Fibroblast of lung (primary cell): ENCODE measurements at places on chromosomes 13 and 19.

GRCh38 chr13:34265046-34265679 is 447.2 kb downstream of the RFC3 start:
- peak; percentile 6 for DNase-seq

DNA sequence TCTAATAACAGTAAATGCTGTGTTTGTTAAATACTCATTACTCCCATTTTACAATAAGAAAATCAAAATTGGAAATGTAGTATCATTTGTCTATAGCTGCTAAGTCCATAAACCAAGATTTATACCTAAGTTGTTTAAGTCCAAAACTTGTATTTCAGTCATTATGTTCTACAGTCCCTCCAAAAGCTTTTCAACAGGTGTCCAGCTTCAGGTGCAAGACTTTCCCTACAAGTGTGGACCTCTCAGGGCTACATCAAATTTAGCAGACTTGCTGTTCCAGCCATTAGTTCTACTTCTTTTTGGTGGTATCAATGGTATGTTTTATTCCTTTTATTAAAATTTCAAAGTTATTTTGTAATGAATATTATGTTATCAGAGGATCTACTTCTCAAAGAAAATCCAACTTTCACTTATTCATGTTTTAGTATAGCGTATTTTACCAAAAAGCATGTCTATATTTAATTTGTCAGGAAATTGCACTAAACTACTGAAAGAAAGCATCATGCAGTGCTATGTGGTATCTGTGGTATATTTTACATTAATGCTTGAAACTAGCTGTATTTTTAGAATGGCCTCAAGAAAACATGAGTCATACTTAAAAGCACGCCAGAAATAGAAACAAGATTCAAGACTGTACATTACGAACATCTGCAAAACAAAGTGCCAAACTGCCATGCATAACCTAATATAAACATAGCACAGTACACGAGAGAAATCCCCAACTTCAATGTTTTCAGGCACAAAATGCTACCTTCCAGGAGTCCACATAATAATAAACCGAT is 44.5 kb downstream of the VWA8 start:
- DNase-seq = peak; percentile 95

GRCh38 chr19:57267291-57267690 is 13.0 kb upstream of the ZNF460 start:
- peak; percentile 31 for DNase-seq

DNA sequence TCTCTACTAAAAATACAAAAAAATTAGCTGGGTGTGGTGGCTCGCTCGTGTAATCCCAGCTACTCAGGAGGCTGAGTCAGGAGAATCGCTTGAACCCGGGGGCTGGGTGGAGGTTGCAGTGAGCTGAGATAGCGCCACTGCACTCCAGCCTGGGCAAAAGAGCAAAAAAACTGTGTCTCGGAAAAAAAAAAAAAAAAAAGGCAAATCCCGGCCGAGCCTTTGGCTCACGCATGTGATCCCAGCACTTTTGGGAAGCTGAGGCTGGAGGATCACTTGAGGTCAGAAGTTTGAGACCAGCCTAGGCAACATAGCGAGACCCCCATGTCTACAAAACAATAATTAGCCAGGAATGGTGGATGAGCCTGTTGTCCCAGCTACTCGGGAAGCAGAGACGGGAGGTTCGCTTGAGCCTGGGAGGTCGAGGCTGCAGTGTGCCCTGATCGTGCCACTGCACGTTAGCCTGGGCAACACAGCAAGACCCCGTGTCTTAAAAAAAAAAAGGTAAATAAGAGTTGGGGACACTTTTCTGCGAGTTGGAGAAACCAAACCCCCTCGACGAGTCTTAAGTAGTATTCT is 574 bp upstream of the GPX4 start:
- no peak for DNase-seq

DNA sequence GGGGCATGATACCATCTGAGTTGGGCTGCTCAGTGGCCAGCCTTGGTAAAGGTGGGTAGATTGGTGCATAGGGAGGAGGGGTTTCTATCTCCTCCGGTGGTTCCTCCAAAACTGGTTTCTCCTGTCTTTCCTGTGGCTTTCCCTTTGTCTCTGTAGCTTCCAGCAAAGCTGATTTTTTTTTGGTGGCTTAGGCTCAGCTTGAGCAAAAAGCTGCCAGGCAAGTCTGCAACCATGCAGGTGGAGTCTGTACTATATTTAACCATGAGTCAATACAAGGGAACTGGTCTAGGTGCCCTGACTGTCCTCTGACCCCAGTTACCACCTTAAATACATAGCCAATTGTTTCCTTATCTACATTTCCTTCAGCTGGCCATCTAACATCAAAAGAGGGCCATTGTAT is 64.0 kb upstream of the ZNF681 start:
- DNase-seq = no peak

DNA sequence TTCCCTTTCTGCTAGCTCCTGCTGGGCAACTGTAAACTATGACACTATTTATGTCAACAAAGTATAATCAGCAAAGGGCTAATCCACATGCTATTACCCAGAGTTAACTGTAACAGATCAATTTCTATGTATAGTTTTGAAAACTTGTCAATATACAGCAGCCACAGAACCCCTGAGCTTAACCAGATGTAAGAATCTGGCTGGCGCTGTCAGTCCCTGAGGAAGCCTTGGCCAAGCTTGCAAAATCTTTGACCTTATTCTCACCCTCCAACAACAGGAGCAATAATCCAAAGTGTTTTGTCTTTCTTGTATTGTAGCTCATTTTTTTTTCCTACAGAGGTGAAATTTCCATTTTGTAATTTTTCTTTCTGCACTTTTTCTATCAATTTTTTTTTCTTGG is 1230.1 kb upstream of the SLC10A2 start:
- DNase-seq = no peak

DNA sequence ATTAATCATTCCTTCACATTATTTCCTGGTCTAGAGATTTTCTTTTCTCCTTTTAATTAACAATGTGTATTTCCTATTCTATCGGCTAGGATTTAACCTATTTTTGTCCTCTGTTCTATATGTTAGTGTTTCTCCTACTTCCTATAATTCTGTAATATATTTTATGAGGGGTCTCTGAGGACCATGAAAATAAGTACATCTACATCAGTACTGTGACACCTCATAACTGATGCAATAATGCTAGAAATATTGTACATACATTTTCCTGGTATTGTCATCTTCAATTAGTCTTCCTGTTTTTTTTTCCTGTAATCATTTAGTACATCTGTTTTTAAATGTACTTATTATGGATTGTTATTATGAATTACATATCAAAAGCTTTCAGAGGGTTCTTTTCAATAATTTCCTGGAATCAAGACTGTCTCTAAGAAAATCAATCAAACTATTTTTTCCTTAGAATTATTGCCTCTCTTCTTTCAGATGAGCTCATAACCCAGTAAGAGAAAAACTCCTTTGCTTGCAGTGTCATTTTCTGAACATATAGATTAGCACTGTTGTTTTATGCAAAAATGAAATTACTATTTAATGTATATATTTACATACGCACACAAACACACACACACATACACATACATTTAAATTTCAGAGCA is 1004.3 kb downstream of the SLITRK5 start:
- DNase-seq = no peak

DNA sequence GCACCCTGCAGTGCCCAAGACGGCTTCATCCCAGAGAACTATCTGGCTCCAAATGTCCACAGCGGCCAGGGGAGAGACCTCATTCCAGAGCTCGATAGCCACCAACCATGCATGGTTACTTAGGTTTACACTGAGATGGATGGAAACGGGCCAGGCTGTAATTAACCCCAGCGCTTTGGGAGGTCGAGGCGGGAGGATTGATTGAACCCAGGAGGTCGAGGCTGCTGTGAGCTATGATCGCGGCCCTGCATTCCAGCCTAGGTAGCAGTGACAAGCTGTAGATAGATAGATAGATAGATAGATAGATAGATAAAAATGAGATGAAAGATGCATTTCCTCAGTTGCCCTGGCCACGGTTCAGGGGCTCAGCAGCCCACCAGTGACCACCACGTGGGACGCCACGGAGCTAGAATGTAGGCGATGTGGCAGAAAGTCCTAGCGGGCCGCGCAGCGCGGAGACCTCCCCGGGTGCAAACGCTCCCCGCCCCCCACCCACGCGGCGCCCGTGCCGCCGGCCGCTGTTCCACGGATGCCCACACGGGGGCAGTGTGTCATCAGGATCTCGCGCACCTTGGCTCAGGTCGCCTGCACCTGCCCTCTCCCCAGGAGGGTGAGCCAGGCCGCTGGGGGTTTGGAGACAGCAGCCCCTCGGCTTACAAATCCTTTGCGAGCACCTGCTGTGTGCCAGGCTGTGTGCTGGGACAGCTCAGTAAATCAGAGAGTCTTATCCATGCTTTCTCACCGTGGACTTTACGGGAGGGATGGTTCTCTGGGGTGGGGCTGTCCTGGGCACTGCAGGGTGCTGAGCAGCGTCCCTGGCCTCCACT is 13.5 kb upstream of the TLE5 start:
- DNase-seq = no peak

DNA sequence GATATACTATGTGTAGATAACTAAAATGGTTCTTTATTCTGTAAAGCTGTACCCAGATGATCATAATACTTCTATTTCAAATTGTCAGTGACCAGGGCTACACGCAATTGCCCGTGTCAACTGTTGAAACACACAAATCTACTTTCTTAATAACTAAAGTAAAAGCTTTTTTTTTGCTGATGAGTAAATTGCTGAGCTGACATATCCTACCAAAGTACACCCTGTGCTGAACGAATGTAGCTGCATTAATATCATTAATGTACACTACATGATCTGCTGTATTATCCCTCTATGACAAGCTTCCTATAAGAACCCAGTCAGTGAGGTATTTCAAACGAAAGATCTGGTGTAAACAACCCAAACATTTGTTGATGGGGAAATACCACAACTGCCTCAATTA is 827.2 kb upstream of the ATXN8OS start:
- DNase-seq = no peak

DNA sequence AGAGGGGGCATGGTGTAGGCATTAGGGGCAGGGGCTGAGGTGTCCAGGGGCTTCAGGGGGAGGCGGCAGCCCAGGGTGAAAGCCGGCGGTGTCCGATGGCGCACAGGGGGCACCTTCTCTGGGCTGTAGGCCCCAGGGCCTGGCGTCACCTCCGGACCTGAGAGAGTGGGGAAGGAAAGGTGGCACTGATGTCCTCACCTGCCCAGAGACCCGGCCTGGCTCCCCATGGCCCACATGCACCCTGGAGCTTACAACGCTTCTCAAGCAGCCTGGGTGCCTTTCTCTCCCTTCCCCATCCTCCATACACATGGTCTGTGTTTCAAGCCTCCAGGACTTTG is 3.3 kb upstream of the SHC2 start:
- no peak for DNase-seq

- peak; percentile 53 for DNase-seq
These were observed 575.1 kb downstream of the SLITRK6 start for GRCh38 chr13:85223883-85224656.

DNA sequence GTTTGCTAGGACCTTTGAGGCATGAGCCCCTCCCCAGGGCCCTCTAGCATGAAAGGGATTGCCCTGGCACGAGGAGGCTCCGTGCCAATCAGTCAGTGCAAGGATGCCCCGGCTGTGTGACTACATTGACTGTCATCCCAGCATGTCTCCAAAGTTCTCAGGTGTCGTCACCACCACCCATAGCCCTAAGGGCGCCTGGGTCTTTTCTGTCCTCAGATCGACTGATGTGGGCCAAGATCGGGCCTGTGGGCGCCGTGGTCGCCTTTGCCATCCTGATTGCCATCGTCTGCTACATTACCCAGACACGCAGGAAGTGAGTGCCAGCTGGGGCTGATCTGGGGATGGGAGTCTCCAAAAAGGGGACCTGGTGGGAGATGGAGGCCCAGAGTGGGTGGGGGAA is 18.4 kb downstream of the MAG start:
- no peak for DNase-seq

- DNase-seq = peak; percentile 100
These were observed 2.1 kb downstream of the DAPK3 start for GRCh38 chr19:3968556-3969434.

- DNase-seq = peak; percentile 71
These were observed 14.4 kb upstream of the GTF2F2 start for GRCh38 chr13:45105895-45106294.

GRCh38 chr13:49739498-49740187 is 48.4 kb upstream of the EBPL start:
- no peak for DNase-seq

DNA sequence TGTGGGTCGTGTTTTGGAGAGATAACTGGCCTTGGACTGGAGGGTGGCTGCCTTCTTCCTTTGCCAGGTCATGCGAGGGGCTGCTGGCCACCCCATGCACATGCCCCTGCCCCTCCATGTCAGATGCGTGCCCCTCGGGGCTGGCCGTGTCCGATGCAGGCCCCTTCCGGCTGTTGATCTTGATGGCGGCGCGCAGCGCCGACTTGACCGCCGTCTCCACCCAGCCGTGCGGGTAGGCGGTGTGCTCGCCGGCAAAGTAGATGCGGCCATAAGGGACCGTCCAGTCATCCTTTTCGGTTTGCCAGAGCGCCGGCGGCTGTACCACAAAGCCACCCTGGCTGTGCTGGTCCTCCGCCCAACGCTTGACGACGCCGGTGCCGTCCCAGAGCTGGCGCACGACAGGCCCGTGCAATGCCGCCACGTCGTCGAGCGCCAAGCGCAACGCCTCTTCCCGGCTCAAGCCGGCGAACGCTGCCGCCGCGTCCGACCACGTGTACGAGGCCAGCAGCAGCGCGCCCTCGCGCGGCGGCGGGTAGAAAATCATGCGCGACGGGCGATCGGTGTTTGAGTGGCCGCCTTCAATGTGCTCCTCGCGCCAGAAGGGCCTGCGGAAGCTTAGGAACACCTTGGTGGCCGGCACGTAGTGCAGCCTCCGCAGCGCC is 6.9 kb downstream of the IL4I1 start:
- peak; percentile 71 for DNase-seq

DNA sequence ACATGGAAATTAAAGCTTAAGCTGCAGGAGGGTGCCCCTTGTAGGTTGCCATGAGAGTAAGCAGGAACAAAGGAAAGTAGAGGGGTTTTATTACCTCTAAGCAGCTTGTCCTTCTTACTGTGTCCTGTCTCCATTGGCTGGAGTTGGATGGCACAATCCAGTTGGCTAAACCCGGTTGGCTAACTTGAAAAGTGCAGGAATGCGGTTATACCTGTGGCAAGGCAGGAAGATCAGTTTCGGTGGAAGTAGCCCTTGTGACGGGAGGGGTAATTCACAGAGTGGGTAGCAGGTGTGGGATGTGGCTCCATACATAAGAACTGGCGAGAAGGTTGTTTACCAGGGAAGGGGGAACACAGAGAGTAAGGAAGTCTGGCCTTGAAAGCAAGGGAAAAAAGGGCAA is 3.2 kb downstream of the ZNF726 start:
- DNase-seq = no peak

- peak; percentile 10 for DNase-seq
These were observed 80.8 kb downstream of the TNFSF11 start for GRCh38 chr13:42654722-42655121.

DNA sequence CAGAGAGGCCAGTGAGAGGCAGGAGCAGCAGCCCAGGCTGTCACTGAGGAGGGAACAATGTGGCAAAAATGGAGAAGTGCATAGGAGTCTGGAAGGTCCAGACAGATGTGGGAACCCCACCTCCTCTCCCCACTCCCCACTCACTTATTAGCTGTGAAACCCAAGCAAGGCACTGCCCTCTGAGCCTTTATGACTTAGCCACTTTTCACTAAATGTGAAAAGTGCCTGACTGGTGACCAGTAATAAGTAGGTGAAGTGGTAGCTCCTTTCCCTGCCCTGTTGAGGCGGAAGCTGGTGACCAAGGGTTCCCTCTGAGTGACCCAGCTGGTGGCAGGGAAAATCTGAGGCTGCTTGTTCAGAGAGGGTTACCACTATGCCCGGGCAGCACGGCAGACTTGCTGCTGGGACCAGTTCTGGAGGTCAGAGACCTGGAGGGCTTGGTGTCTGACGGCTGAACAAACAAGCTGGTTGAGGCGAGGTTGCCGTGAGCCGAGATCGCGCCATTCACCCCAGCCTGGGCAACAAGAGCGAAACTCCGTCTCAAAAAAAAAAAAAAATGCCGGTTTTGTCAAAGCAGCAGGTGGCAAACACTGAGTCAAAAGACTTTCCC is 80.0 kb downstream of the ZNF429 start:
- no peak for DNase-seq
